ENCODE measurements at places on chromosomes 4 and X.

GRCh38 chr4:10530137-10530786, 73.0 kb upstream of the ZNF518B start:
- DNase-seq: no peak

DNA sequence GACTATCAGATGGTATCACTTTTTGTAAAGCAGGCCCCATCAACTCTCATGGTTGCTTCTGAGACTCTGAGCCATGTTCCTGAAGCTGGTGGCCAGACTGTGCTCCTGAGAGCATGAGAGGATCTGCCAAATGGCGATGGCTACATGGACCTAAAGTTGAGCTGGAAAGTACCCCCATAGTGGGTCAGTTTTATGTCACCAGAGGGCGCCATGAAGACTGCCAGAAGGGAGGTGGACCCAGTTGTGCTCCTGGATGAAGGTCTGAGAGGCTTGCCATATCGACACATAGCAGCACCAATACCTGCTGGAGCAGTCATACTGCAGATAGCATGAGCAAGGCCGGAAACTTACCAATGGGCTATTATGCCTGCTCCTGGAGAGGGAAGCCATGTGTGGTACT, 105.7 kb downstream of the SLITRK2 start:
- no peak for DNase-seq

- DNase-seq: no peak
Observed at GRCh38 chrX:53631156-53631555, 55.4 kb downstream of the HUWE1 start.

DNA sequence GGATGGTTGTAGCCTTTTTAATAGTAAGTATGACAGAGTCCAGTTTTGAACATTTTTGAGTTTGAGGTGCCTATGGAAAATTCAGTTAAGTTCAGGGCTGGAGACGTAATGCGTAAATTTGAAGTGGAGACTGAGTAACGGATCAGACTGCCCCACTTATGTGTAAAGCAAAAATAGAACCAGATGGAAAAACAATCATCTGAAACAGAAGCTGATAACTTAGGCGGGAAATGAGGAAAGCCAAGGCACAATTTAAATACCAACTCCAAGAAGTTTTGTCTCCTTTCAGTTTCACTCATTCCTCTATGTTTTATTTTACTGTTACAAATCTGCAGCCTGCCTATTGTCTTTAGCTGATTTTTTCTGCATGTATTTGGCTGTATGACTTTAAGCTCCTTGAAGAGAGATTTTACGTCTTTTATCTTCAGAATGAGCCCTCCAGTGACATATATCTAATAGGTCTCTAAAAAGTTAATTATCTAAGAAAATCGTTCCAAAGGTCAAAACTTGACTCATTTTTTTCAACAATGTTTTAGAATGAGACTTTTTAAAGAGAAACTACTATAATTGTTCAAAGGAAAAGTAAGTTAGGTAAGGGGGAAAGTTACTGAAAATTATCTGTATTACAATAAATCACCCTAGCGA, 1.1 kb downstream of the SGCB start:
- DNase-seq: no peak

GRCh38 chr4:107444-108429, 16.6 kb upstream of the ZNF718 start:
- DNase-seq: no peak

GRCh38 chr4:41146196-41146595, 68.1 kb downstream of the APBB2 start:
- DNase-seq: no peak

DNA sequence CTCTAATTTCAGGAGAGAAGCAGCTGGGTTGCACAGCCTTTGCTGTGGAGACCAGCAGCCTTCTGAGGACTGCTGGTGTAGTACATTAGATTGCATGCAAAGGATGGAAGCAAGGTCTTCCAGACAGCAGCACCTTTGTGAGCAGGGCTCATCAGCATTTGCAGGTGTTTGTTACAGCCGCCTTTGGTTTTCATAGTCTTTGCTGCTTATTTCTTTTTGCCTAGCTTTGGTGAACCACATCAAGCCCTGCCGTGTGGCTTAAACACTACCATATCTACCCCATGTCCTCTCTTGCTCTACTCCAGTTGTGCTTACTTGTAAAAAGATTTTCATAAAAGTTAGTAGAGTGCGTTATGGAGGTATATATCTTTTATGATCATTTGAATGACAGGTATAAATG, 57.5 kb downstream of the MTM1 start:
- DNase-seq: no peak

DNA sequence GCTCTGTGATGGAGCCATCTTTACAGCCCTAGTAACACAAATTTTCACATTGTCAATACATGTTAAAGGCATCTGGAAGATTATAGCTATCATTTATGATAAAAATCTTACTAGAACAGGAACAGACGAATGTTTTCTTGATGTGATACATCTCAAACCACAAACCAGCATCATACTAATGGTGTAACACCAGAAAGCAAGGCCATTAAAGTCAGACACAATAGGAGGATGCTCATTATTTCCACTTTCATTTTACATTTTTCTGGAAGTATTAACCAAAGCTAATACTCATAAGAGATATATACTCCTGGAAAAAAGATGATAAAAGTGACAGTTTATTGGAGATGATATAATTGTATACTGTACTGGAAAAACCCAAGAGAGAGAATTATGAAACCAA, 5.3 kb downstream of the AKAP14 start:
- no peak for DNase-seq

GRCh38 chr4:46684041-46684440, 225.0 kb downstream of the COX7B2 start:
- DNase-seq: no peak
